HFFc6 (cell line): ENCODE measurements at places on chromosomes 13 and 19. TPM values are rescaled to one million over a fixed set of nuclear protein-coding genes. Genes with fewer than 3 reads are reported as not detected.

CGB3 gene
- total RNA-seq = 0.26 to 0.53 TPM in 2 of 3 replicates, not detected in the other

TMC4 gene
- 0.39 and 0.54 TPM in 2 replicates for total RNA-seq

PTOV1 gene
- total RNA-seq = 151 to 166 TPM (median 155 TPM) in 3 replicates

CACNG8 gene
- total RNA-seq = 0.06 to 0.35 TPM (median 0.09 TPM) in 3 replicates

GPATCH1 gene
- total RNA-seq = 6.1 to 7.1 TPM (median 6.4 TPM) in 3 replicates

FGF21 gene
- not detected in 3 replicates for total RNA-seq

RTBDN gene
- total RNA-seq = not detected in 3 replicates

ZNF708 gene
- 4.3 to 5.4 TPM (median 4.4 TPM) in 3 replicates for total RNA-seq

SIGLEC12 gene
- not detected in 3 replicates for total RNA-seq

FAM83E gene
- 0.23 and 0.60 TPM in 2 replicates for total RNA-seq

OR7C2 gene
- not detected in 3 replicates for total RNA-seq

DIRAS1 gene
- 14.4 to 21.6 TPM (median 16.5 TPM) in 3 replicates for total RNA-seq

METTL21C gene
- total RNA-seq = not detected in 3 replicates

VMAC gene
- 1.8 and 2.9 TPM in 2 replicates for total RNA-seq

FCER2 gene
- total RNA-seq = not detected in 3 replicates

CGB1 gene
- 0.66 to 0.79 TPM in 2 of 3 replicates, not detected in the other for total RNA-seq

ZNF90 gene
- 1.2 to 1.6 TPM (median 1.6 TPM) in 3 replicates for total RNA-seq

SIGLECL1 gene
- total RNA-seq = not detected in 3 replicates

USHBP1 gene
- not detected in 2 replicates for total RNA-seq

ATXN8OS gene
- not detected in 3 replicates for total RNA-seq

TJP3 gene
- total RNA-seq = not detected in 3 replicates

SLC7A10 gene
- total RNA-seq = not detected in 3 replicates

ZNF439 gene
- 0.32 to 0.77 TPM (median 0.75 TPM) in 3 replicates for total RNA-seq

ZNF135 gene
- total RNA-seq = 0.09 to 0.12 TPM in 2 of 3 replicates, not detected in the other

ZNF71 gene
- 5.9 to 6.2 TPM (median 5.9 TPM) in 3 replicates for total RNA-seq

CYP2A7 gene
- not detected in 3 replicates for total RNA-seq

GZMM gene
- total RNA-seq = 0.24 TPM in 1 of 3 replicates, not detected in the others

THSD8 gene
- total RNA-seq = 9.3 to 27.1 TPM (median 23.2 TPM) in 3 replicates

SYT3 gene
- total RNA-seq = not detected in 3 replicates

C1QTNF9 gene
- total RNA-seq = not detected in 3 replicates

HSH2D gene
- total RNA-seq = not detected in 2 replicates

ZNF737 gene
- total RNA-seq = 1.6 to 2.8 TPM (median 2.3 TPM) in 3 replicates

SYCN gene
- total RNA-seq = not detected in 3 replicates

ZNF540 gene
- total RNA-seq = 0.76 to 0.90 TPM (median 0.84 TPM) in 3 replicates

SLC1A6 gene
- total RNA-seq = not detected in 3 replicates

SIGLEC14 gene
- total RNA-seq = not detected in 2 replicates

IZUMO4 gene
- 0.68 and 2.3 TPM in 2 replicates for total RNA-seq

PRTN3 gene
- not detected in 2 replicates for total RNA-seq

SMIM24 gene
- total RNA-seq = not detected in 2 replicates

ZNF177 gene
- 0.51 to 1.2 TPM (median 0.97 TPM) in 3 replicates for total RNA-seq

EML2 gene
- total RNA-seq = 60.0 to 60.3 TPM (median 60.0 TPM) in 3 replicates

ZNF420 gene
- 5.7 to 6.3 TPM (median 6.2 TPM) in 3 replicates for total RNA-seq

MATK gene
- not detected in 3 replicates for total RNA-seq

FCHO1 gene
- 0.15 to 0.36 TPM (median 0.32 TPM) in 3 replicates for total RNA-seq

ZNF324 gene
- 5.9 to 7.1 TPM (median 6.8 TPM) in 3 replicates for total RNA-seq

MISP3 gene
- total RNA-seq = 0.85 to 1.4 TPM (median 1.1 TPM) in 3 replicates
